ENCODE measurements at places on chromosomes 3 and 15. TPM values are rescaled to one million over a fixed set of nuclear protein-coding genes. Genes with fewer than 3 reads are reported as not detected.

GRCh38 chr3:21601178-21601577 is 149.8 kb downstream of the ZNF385D start:
- no peak for DNase-seq

DNA sequence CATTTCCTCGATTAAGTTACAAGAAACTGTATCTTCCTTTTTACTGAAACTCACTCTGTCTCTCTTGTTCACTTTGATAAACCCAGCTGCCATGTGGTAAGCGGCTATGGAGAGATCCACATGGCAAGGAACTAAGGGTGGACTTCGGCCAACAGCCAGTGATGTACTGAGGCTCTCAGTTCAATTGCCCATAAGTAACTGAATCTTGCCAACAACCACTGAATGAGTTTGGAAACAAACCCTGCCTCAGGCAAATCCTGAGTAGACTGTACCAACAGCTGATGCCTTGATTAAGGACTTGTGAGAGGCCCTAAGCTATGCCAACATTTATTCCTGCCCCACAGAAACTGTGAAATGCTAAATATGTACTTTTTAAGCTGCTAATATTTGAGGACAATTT is 433.5 kb downstream of the PLOD2 start:
- DNase-seq, result no peak

GRCh38 chr15:100905850-100906249 is 13.3 kb upstream of the LRRK1 start:
- no peak for DNase-seq

- no peak for DNase-seq
Observed at GRCh38 chr3:135008326-135008725, 213.3 kb downstream of the EPHB1 start.

- peak; percentile 37 for DNase-seq
Observed at GRCh38 chr3:139122221-139122581, 77.5 kb upstream of the PRR23C start.

DNA sequence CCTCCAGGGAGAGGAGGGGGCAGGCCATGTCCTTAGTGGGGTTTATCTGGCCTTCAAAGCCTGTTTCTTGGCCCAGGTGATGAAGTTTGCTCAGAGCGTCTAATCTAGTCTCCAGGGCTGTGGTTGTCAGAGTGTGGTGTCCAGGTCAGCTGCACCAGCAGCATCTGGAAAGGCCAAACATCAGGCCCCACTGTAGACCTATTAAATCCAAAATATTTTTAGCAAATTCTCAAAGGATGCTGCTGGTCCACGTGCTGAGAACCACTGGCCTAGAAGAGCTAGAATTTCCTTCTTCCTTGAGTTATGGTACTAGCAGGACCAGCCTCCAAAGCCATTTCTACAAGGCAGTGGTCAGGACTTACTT is 28.9 kb downstream of the SLC28A1 start:
- no peak for DNase-seq

DNA sequence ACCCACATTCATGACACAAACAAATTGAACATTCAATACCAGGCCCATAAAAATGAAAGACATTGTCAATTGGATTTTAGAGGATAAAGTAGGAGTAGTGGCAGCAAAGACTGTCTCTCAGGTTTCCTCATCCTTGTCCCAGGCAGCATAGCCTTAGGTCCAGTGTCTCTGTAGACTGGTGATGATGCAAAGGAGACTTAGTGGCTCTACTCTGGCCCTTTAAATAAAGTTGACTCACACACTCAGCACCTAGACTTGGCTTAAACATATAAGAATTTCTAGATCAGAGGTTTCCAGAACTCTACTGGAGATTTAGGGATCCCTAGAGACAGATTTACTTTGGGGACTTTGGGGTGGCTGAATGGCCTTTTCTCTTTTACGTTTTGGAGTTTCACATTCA is 166.6 kb downstream of the NR1D2 start:
- no peak for DNase-seq

DNA sequence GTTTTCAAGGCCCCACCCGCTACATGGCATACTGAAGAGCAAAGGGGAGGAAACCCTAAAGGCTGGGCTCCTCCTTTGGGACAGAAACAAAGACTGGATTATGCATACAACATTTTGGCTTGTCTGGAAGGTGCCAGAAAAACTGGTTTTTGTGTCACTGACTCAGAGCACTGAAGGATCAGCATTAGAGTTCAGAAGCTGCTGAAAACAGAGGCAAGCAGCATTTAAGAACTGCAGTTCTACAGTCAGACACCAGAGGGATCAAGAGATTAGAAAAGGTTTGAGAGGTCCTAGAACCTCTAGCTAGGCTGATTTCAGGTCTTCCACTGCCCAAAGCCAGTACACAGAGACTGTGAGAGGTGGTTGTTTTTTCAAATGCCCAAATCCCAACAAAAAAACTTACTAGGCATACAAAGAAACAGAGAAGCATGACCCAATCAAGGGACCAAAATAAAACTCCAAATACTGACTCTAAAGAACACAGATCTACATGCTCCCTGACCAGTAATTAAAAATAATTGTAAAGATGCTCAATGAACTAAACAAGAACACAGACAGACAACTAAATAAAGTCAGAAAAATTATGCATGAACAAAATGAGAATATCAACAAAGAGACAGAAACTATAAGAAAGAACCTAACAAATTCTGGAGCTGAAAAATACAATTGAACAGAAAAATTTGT is 91.2 kb downstream of the SENP2 start:
- DNase-seq, result peak; percentile 48

DNA sequence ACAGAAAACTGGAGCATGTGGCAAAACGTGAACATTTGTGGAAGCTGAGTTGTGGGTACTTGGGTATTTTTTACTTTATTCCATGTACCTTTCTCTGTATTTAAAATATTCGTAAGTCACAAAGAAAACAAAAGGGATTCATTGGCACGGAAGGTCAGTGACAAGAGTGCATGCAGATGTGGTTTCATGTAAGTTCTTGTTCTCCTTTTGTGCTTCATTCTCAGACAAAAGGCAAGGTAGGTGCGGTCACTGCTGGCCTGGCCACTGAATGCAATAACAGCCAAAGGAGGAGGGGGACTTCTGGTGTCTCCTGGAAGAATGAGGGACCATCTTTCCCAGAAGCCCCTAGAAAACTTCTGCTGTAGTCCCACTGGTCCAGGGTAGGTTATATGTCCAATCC is 200.0 kb upstream of the TOPAZ1 start:
- DNase-seq, result no peak

- DNase-seq, result peak; percentile 89
Observed at GRCh38 chr3:196666001-196666867, 26.7 kb downstream of the NRROS start.

GRCh38 chr3:127069814-127070440 is 87.0 kb downstream of the PLXNA1 start:
- no peak for DNase-seq

- DNase-seq, result no peak
Observed at GRCh38 chr3:50515565-50516439, 12.4 kb upstream of the CACNA2D2 start.

GRCh38 chr15:48084759-48085590 is 35.8 kb upstream of the SLC24A5 start:
- peak; percentile 21 for DNase-seq

- DNase-seq, result peak; percentile 24
Observed at GRCh38 chr15:31079519-31079918, 22.0 kb downstream of the TRPM1 start.

DNA sequence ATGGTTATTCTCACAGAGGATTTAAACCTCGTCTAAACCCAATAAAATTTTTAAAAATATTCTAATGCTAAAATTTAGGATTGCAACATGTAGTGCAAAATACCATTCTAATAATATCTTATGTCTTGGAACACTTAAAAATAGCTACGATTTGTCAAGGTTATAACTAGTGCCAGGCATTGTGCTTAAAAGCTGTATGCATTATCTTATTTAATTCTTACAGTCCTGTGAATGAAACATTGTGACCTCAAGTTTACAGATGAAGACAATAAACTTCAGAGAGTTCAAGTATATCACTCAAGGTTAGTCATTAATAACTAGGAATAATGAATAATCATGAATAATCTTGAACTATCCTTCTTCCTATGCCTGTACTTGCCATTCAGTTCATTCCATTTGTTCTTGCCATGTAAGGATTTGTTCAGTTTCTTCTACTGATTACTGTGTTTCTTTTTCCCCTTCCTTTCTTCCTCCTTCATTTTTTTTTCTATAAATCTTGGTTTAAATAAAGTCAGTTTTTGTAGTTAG is 897.6 kb upstream of the NR2F2 start:
- no peak for DNase-seq

- DNase-seq, result no peak
Observed at GRCh38 chr3:24540821-24541220, 46.2 kb upstream of the THRB start.

DNA sequence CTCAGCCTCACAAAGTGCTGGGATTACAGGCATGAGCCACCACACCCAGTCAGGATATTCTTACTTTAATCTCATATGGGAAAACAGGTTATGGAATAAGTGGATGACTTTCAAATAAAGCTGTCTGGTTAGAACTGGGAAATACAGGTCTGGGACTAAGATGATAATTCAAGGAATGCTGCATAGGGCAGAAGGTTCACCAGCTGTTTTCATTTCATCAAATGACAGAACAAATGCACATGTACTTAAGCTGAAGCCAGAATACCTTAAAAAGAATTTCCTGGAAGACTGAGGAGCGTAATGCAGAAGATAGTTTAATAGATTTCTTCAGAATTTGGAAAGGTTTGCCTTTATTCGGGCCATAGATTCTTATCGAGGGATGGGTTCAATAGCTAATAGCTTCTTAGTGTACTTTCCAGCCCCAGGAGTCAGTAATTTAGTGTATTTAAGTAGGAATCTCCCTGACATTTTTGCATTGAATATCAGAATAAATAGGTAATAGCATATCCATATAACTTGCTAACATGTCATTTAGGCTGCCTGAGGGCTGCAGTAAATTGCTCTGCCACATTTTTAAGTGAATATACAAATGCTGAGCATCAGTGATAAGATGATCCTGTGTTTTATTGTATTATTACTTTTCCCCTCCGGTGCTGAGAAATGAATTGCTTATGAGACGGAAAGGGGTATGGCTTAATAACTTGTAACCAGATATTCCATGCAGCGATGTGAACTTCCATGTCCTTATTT is 40.3 kb upstream of the ZNF770 start:
- DNase-seq, result no peak

- DNase-seq, result peak; percentile 24
Observed at GRCh38 chr3:58173669-58174398, 36.9 kb downstream of the DNASE1L3 start.

GRCh38 chr3:174614036-174614435 is 245.1 kb upstream of the NAALADL2 start:
- DNase-seq, result peak; percentile 7

DNA sequence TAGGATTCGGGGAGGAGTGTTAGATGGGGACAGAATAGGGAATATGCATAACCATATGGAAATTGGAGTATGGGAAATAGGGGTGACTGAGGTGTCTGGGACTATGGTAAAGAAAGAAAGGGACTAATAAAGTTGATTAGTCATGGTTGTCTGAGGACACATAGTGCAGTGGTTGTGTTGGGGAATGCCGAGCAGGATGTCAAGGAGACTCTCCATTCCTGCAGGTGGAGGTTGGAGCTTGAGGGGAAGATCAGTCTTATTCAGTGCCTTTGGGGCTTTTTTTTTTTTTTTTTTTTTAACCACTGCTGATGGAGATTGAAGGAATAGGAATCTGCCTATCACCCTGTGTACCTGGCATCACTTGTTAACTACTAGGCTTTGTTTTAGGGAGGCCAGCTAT is 10.8 kb downstream of the NMD3 start:
- no peak for DNase-seq

GRCh38 chr15:71757741-71758530 is 52.4 kb upstream of the NR2E3 start:
- no peak for DNase-seq

GRCh38 chr3:54853573-54854404 is 74.1 kb downstream of the LRTM1 start:
- peak; percentile 79 for DNase-seq

DNA sequence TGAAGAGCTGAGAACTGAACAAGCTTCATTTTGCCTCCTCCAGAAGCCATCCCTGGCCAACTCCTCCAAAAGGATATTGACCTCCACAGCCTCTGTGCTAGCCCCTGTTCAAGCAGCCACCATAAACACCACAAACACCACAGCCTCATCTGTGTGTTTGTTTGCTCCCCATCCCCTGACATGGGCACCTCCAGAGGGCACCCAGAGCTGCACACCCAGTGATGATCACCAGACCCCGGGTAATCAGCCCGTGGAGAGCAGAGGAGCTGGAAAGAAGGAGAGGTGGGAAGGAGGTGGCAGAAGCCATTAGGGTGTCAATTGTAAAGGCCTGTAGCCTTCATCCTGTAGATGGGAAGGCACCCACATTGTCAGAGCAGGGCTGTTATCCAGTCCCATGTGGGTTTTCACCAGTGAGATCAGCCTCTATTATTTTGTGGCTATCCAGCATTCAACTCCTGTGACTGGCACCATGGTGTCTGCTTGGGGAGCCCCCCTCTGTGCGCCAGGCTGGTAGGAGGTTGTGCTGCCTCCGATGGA is 6.8 kb upstream of the WNT7A start:
- no peak for DNase-seq

GRCh38 chr3:129607391-129608068 is 1.1 kb upstream of the PLXND1 start:
- no peak for DNase-seq

DNA sequence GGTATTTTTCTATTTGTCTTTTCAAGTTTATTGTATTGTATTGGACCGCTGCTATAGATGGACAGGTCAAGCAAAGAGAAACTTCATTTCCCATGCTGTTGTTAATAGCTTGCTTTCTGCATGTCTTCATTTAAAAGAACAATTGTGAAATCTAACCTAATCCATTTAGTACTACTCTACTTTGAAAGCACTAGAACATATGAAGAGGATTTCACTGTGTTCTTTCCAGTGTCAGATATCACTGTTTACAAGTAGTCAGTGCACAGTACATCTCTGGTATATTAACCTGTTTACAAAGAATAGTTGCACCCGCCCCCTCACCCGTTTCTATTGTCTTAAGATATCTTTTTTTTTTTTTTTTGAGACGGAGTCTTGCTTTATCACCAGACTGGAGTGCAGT is 21.8 kb upstream of the EDEM1 start:
- DNase-seq, result no peak

- no peak for DNase-seq
Observed at GRCh38 chr15:77504871-77505270, 84.2 kb downstream of the HMG20A start.

- no peak for DNase-seq
Observed at GRCh38 chr3:56458496-56459103, 9.7 kb downstream of the ERC2 start.

Gene TPRG1
- total RNA-seq, result 0.54 TPM

Gene GOLGA6L4
- total RNA-seq, result under 0.01 TPM

Gene SI
- not detected for total RNA-seq

Gene LTF
- not detected for total RNA-seq

Gene IMP3
- total RNA-seq, result 115 TPM

Gene GHRL
- not detected for total RNA-seq

Gene FOXB1
- 0.06 TPM for total RNA-seq

Gene PTX3
- 48.3 TPM for total RNA-seq

Gene GATM
- 28.1 TPM for total RNA-seq

Gene CCRL2
- total RNA-seq, result 0.29 TPM

Gene NR1I2
- 1.3 TPM for total RNA-seq

Gene GNB5
- 60.7 TPM for total RNA-seq
